ENCODE measurements at places on chromosomes 7 and 10.

DNA sequence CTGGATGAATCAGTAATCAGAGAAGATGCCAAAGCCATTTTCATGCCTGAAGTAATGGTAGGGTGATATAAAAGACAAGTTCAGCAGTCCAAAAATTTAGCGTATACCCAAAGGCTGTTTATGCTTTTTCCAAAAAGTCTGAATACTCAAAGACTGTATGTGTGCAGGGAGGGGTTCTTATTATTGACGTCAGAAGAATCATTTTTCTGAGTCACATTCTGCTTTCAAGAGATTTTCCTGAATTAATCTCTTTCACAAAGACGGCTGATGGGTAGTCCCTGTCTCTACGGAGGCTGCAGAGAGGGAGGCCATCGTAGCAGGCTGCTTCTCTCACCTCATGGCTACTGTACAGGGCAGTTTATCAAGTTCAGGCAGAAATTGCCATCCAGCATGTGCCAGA, 30.7 kb upstream of the ABLIM1 start:
- DNase-seq = no peak

DNA sequence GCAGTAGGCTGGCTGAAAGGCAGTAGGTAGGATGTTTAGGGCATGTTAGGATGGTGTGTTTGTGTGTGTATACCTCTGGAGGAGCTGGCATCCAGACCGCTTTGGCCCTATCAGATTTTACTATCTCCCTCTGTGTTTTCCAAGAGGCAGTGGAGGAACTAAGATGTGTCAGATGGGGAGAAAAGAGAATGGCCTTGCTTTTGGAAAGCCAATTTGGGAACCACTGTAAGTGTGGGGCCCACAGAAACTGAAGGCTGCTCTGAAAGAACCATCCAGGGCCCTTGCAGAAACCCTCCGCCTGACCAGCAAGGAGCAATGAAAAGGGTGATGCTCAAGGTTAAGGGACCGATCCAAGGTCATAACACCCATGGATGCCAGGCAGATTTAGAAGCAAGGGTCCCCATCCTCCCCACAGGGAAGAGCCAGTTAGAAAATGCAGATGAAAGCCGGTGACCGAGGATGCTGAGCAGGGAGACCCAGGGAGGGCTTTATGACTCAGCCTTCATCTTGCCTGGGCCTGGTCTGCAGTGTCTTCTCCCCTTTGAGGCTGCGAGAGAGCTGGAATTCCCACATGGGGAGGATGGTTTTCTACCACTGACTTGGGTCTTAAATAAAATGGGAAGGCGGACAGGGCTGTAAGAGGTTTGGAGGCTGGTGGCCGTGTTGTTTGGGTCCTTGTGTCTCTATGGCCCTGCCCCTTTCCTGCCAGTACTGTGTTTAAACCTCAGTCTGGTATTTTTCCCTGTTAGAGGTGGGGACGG, 275.8 kb downstream of the LRMDA start:
- DNase-seq = no peak

- no peak for DNase-seq
Measured at GRCh38 chr10:22366771-22367170, 21.5 kb downstream of the SPAG6 start.

GRCh38 chr7:24820730-24821044, 63.4 kb upstream of the GSDME start:
- no peak for DNase-seq

DNA sequence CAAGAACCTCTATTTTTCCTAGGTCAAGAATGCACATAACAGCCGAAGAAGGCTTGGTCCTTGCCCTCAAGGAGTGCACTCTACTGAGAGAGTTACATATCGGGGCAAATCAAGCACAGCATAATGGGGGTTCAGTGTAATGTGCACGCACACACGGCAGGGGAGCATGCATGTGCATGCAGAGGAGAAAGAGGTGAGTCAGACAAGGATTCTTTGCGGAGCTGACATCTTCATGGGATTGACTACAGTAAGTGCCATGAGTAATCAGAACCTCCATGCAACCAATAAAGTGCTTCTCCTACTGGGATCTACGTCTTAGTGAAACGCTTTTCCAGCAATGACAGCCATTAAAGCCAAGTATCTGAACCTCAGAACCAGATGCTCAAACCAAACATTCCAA, 123.6 kb downstream of the RNF216 start:
- DNase-seq = peak; percentile 83

- DNase-seq = peak; percentile 34
Measured at GRCh38 chr7:20403331-20403730, 72.6 kb downstream of the ITGB8 start.

- peak; percentile 97 for DNase-seq
Measured at GRCh38 chr10:35195361-35196306, 69.0 kb downstream of the CREM start.

- no peak for DNase-seq
Measured at GRCh38 chr7:70881167-70881847, 250.6 kb upstream of the GALNT17 start.

GRCh38 chr10:101965075-101965765, 90.8 kb downstream of the ARMH3 start:
- no peak for DNase-seq

DNA sequence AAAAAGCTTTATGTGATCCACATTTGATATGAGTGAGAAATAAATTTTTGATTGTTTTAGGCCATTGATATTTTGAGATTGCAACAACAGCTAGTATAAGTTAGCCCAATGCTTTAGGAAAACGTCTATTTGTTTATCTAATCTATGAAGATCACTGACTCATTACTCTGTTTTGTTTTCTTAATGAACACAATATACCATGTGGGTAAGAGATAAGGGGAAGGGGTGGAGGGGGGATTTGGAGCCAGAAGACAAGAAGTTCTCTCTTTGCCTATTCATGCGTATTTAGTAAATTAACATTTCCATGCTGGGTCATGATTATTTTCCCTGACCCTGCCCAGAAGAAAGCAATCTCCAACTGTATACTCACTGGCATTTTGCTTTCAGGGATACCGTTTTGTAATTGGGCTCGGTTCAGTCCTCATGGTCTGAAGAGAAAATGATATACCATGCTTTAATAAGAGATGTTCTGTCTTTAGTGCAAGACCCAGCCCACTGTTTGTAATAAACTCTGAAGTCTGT, 359.5 kb upstream of the NPSR1 start:
- DNase-seq = no peak

DNA sequence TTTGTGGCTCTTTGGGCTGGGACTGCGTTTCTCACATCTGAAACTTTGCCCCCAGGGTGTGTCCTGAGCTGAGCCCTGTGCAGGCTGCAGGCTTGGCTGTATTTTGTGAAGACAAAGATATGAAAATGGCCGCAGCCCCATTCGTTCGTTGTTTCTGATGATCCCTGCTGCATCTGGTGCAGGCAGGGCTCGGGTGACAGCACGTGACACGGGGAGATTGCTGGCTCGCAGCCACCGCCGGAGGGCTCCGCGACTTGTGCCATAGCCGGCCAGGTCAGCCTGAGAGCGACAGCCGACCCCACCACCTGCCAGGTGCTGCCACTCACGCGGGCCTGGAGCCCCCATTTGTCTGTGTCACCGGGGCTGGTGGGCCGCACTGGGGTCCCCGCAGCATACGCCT, 81.3 kb downstream of the ZRANB1 start:
- no peak for DNase-seq

DNA sequence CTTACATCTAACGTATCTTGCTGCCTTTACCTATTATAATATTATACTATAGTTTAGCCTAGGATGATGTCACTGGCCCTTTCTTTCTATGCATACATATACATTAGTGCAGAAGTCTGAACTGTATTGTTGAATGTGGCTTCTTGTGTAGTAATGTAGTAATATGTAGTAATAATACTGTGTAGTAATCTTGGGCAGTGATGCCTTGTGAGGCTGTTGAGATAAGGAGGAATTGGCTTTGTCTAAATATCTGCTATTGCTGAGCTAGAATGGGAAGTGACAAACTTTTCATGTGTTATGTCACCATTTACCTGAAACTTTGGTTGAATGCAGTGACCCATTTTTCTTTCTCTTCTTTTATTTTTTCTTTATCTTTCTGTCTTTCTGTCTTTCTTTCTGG, 11.0 kb downstream of the GLCCI1 start:
- DNase-seq = no peak

- DNase-seq = peak; percentile 40
Measured at GRCh38 chr10:63758080-63758479, 236.9 kb downstream of the REEP3 start.

DNA sequence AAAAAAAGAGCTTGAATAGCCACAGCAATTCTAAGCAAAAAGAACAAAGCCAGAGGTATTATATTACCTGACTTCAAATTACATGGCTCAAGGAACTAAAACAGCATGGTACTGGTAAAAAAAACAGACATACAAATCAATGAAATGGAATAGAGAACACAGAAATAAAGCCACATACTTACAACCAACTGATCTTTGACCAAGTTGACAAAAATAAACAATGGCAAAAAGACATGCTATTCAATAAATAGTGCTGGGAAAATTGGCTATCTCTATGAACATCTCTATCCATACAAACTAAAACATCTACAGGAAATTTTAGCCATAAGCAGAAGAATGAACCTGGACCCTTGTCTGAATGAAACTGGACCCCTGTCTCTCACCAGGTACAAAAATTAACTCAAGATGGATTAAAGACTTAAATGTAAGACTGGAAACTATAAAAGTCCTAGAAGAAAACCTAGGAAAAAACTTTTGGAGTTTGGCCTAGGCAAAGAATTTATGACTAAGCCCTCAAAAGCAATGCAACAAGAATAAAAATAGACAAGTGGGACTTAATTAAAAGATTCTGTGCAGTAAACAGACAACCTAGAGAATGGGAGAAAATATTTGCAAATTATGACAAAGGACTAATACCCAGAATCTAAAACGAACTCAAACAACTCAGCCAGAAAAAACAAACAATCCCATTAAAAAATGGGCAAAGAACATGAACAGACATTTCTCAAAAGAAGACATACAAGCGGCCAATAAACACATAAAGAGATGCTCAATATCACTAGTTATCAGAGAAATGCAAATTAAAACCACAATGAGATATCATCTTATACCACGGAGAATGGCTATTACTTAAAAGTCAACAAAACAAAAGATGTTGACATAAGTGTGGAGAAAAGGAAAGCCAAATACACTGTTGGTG, 72.8 kb upstream of the DDC start:
- DNase-seq = peak; percentile 10

DNA sequence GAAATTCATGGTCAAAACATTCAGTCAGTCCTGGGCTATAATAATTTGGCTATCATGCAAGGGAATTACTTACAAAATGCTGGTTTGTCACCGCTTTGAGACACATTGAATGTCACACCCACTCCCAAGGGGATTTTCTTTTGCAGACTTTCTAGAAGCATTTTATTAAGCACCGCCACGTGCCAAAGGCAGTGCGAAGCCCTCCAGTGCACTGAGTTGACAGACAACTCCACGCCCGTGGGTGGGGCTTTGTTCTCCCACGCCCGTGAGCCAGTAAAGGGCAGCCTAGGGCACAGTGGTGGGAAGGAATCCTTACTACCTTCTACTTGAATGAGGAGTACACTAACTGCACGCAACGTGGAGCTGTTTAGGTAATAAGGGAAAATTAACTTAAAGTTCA, 515.8 kb downstream of the KCNMA1 start:
- DNase-seq = no peak

GRCh38 chr10:36349445-36350078, 707.5 kb upstream of the FZD8 start:
- DNase-seq = peak; percentile 96

DNA sequence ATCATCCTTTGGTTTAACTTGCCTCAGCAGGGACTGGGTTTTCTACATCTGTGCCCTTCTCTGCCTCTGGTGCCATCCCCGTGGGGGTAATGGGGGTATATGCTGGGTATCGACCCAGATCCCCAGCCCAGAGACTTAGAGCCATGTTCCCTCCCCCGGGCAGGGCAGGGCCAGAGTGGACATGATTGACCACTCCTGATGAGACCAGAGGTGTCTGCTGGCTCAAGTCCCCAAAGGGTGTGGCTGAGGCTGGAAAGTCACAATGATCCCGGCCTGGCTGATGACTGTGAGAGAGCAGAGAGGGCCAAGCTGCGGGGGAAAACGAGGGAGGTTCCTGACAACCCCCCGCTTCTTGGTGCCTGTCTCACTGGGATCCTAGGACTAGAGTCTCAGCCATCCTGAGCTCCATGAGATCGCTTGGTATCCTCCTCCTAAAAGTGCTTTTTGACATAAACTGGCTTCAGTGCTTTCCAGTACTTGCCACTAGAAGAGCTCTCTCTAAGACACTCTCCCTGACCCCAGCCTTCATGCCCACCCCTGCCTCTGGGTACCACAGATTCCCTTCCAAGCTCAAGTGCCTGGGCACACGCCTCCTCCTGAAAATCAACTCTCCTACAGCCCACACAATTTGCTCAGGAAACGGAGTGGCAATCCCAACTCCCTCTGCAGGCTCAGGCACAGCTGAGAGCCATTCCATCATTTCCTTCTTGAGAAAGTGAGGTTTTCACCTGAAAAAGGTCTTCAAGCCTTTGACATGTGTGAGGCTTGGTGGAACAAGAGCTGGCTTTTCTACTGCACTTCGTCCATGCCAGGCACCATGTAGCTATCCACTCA, 33.9 kb downstream of the DRGX start:
- DNase-seq = no peak

- DNase-seq = peak; percentile 80
Measured at GRCh38 chr7:45420843-45421495, 153.2 kb upstream of the ADCY1 start.

- DNase-seq = no peak
Measured at GRCh38 chr7:125149151-125149550, 219.5 kb upstream of the POT1 start.

DNA sequence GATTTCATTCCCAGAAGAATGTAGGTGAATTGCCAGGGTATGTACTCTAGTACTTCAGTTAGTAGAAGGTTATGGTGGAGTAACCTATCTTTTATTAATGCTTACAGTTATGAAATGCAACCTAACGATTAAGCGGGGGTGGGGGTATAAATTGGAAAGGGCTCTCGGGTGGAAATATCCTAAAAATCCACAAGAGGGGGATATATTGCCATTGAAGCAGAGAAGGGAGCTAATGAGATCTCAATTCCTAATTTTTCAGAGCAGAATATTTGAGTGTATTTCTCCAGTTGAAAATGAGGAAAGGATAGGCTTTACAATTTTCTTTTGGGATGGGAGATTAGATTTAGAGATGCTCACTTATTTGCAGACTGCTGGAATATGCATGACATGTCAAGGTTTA, 90.8 kb downstream of the DNAJB9 start:
- DNase-seq = peak; percentile 29

GRCh38 chr10:116044801-116045248, 228.2 kb downstream of the GFRA1 start:
- peak; percentile 57 for DNase-seq

DNA sequence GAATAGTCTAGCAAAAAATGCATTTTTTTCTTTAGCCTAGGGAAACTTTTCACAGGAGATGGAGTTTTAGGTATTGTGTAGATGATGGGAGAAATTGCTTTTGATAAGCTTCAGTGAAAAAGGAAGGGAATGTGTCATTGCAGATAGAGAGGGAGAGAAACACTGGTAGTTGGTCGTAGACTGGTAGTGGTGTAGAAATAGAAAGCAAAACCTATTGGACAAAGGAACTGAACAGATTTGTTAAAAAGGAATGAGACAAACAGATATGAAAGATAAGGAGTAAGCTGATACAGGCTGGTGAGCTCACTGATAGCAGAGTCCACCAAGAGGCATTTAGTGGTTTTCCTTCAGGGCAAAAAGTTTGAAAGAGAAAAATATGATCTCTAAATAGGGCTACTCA, 94.3 kb downstream of the ZEB1 start:
- DNase-seq = no peak
